ENCODE measurements at places on chromosomes 5 and 9. TPM values are rescaled to one million over a fixed set of nuclear protein-coding genes. Genes with fewer than 3 reads are reported as not detected.

The PCDH12 gene
- total RNA-seq = 0.58 TPM

The DPYSL3 gene
- 0.05 TPM for total RNA-seq

The CCDC152 gene
- 10.5 TPM for total RNA-seq

The FEM1C gene
- 13.3 TPM for total RNA-seq

The AJM1 gene
- total RNA-seq = 5.7 TPM

The DMRT2 gene
- not detected for total RNA-seq

The PDZD2 gene
- not detected for total RNA-seq

The PRLR gene
- 0.25 TPM for total RNA-seq

The CAPSL gene
- total RNA-seq = 1.3 TPM

The LCN10 gene
- total RNA-seq = 0.70 TPM

The CYSRT1 gene
- total RNA-seq = 2.0 TPM

The SLC36A1 gene
- total RNA-seq = 5.8 TPM

The DDX4 gene
- 1.1 TPM for total RNA-seq

The TSSK1B gene
- total RNA-seq = not detected

The GTF3C5 gene
- total RNA-seq = 101 TPM

The DCAF10 gene
- 27.2 TPM for total RNA-seq

The ATG10 gene
- 8.5 TPM for total RNA-seq

The F12 gene
- total RNA-seq = 6.5 TPM

The MYOZ3 gene
- not detected for total RNA-seq

The EGR1 gene
- total RNA-seq = 94.3 TPM

The GARIN3 gene
- 0.39 TPM for total RNA-seq

The NDUFAF2 gene
- 29.6 TPM for total RNA-seq
